Activated T-cell treated with anti-CD3 and anti-CD28 coated beads, Interleukin-2, amount 50 U/mL, for 4 hours (primary cell): ENCODE measurements at places on chromosomes 5 and 9.

DNA sequence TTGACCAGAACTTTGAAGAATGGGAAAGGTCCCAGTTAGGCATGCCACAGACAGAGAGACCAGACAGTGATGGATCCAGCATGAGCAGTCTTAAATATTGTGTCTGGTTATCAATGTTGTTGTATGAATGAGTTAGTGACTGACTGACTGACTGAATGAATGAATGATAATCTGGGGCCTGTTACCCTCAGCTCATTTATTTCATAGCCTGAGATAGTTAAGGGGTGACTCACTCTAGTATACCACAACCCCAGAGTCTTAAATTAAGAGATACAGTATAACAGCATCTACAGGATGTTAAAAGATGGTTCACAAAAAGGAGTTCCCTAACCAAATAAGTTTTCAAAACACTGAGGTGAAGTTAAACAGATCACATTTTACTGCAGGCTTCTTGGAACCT lies 133.5 kb downstream of the SGCD start:
- DNase-seq = no peak

GRCh38 chr5:108516785-108517184 lies 134.9 kb upstream of the FBXL17 start:
- no peak for DNase-seq

DNA sequence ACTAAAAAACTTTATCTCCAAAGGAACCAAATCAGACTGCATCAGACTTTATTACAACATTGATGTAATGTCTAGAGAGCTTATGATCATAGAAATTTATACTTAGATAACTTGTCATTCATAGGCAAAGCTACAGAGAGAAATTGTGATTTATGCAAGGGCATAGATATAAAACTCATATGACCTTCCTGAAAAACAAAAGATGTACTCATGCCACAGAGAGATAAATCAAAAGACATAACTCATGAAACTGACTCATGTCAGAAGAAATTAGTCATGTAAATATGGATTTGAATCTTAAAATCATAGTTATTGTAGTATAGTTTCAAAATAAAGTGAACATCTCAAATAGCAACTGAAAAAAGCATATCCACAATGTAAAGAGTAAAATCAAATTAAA lies 186.2 kb downstream of the GABBR2 start:
- no peak for DNase-seq

DNA sequence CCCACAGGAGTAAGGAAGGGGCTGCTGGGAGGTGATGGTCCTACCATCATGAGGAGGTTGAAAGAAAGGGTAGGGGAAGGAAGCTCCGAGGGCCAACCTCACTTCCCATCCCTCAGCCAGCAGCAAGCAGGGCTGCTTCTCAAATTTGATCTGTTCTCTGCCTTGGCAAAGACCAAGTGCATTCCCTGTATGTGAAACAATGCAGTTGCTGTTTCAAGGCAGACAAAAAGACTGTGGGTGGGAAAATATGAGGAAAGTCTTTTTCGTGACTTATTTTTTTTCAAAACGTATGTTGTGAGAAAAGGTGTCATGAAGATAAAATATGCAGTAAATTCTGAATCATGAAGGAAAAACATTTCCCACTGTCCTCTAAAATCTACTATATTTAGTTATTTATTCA lies 165.9 kb downstream of the ARSB start:
- DNase-seq = no peak

DNA sequence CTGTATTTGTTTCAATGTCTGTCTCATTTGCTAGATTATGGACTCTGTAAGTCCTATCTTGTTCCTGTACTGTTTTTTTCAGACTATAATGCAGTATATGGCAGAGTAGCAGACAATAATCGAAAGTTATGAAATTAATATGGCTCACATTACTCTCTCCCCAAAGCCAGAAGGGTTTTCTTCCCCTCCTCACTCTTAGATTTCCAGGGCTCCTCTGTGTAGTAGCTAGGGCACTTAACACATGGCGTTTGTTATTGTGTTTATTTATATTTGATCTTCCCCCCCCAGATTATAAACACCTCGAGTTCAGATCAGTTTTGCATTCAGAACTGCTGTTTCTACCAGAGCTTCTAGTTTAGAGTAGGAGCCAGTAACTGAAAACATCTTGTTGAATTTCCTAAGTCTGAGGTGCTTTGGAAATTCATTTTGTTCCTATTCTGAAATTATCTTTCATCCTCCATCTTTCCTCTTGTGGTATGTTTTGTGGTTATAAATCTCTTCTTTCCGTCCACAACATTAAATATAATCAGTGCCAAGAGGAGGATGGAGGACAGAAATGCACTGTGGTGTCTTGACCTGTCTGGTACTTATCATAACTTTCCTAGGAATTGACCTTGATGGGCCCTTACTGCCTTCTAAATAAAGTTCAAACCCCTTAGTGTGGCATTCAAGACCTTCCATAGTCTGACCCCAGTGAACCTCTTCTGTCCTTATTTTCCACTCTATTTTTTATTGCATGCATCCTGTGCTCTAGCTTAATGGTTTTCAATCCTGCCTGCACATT lies 27.0 kb downstream of the TLE4 start:
- no peak for DNase-seq
